Tongue (tissue), 3 donors: ENCODE measurements at places on chromosomes 5 and 9.
A peak's percentile ranks its signal among the peaks of the same experiment; 100 is the strongest.

GRCh38 chr9:29830821-29831220 lies 2257.5 kb upstream of the C9orf72 start:
- peak; percentile 67 for DNase-seq

DNA sequence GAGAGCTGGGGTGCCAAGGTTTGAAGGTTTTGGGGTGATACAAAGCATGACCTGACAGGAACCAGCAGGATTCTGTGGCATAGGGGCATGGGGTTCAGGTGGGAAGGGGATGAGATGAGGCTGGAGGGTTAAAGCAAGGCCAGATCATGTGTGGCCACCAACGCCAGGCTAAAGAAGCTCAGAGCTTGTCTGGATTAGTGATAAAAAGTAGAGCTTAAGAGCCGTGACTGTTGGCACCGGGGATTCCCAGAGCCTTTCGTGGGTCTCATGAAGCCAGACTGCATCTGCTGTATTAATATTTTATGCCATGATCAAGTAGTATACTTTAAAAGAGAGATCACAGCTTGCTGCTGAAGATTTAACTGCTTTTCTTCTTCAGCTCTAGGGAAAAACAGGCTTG lies 8.5 kb upstream of the GSN start:
- DNase-seq: no peak

DNA sequence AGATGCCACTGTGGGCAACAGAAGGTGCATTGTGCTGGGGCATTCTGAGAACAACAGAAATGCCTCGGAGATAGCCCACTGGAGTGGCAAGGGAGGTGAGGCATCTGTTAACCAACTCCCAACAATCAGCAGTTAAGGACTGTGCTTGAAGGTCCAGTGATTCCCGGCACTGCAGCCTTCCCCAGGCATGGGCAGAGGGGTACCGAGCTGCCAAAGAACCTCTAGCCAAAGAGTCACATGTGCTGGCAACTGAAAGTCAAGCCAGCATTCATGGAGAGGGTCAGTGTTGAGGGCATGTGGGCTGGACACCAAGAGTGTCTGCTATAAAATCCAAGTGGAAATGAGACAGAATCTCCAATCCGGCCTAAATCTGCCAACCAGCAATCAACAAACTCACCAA lies 149.6 kb downstream of the ASTN2 start:
- no peak for DNase-seq

DNA sequence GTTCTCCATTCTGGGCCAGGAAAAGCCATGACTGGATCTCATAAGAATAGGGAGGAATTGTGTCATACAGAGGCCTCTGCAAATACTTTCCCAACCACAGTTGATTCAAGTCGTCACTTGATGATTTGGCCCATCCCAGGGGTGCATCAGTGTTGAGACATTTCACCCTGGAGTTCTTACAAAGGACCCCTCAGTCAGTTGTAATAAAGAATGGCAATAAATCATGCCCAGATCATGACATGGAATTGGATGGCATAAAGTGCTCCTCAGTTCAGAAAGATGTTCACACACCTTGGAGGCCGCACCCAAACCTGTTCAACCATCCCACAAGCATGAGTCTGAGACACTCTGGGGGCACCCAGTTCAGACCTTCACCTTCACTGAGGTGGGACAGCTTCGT lies 168.1 kb downstream of the NR3C1 start:
- no peak for DNase-seq
